AG04449 (cell line): ENCODE measurements at places on chromosomes 7 and 10.

DNA sequence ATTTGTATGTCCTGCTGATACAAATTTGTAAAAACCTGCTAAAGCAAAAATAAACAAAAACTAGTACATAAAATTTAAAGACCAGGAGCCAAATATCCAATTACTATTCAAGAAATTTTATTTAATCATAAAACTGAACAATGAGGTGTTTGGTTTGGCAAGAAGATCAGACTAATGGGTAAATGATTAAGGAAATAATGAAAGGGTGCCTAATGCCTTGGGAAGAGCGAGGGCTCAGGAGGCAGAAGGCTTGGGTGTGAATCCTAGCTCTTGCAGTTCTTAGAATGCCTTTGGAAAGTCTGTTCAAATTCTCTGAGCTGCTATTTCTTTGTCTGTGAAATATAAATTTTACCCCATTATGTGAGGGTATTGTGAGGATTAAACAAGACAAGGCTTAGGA lies 32.4 kb downstream of the NAPEPLD start:
- no peak for DNase-seq

GRCh38 chr7:142560166-142560565 lies 189.1 kb upstream of the PRSS1 start:
- no peak for DNase-seq

- DNase-seq, result no peak
These were observed 205.8 kb upstream of the DKK1 start for GRCh38 chr10:52108236-52108635.

DNA sequence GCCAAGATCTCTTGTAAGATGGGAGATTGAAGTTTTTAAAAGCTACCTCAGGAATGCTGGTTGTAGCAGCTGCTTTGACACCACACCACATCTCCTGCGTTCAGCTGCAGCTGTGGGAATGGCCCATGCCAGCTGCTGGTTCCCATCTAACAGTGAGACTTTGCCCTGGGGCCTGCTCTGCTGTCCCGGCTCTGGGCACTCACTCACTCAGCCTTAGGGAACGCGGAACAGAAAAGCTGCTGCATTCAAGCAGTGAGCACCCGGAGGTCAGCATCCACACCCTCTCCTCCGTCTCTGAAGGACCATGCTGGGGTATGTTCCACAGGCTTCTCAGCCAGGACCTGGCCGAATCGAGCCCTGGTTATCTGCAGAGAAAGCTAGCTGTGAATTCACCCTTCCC lies 197.1 kb upstream of the CXCL12 start:
- no peak for DNase-seq
